Frontal cortex (tissue), 4 donors: ENCODE measurements at places on chromosomes 16 and 17.

GRCh38 chr17:75271233-75271954 is 363 bp upstream of the MIF4GD start:
- DNase-seq = peak; percentile 97

DNA sequence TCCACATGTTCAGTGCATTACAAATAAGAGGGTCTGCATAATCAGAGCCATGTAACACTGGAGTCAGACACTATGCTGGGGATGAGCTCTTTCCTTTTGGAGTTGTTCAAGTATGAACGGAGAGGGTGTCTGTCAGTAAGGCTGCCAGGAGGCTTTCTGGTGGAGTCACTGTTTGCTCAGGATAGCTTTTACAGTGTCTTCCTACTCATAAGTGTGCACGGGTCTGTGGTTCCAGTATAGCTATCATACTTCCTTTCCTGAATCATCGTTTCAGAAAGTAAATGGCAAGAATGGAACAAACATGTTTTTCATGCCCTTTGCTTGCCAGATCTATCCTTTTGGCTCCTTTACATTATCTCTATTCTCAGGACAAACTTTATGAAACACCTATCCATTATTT is 152.7 kb upstream of the CDH11 start:
- no peak for DNase-seq

DNA sequence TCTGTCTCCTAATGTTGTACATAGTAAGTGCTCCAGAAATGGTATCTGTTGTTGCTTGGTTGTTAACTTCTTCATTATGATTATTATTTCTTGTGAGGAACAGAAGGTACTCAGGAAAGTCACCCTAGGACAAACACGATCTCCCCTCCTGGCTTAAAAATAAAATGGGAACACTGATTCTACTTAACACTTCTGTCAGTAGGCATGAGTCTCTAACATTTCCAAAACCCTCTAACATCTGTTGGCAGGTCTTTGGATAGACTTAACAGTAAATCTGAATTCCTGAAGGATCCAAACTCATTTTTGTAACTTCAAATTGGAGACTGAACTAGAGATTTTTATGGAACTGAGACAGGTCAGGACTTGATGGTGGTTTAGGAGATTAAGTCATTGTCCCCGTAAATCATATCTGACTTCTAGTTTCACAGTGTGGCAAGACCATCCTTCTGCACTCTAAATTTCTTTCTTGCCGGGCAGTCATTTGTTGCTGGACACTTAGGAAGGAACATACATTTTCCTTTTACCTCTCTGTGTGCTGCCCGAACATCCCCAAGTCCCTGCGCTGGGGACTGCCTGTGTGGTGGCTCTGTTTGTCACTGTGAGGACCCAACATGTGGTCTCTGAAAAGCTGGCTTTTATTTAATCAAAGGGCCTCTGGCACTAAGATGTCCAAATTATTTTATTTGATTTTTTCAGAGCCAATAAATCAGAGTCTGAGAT is 149.9 kb downstream of the NPIPB5 start:
- no peak for DNase-seq

- DNase-seq = peak; percentile 77
Observed at GRCh38 chr17:8060274-8060673, 21.4 kb downstream of the ALOX15B start.

DNA sequence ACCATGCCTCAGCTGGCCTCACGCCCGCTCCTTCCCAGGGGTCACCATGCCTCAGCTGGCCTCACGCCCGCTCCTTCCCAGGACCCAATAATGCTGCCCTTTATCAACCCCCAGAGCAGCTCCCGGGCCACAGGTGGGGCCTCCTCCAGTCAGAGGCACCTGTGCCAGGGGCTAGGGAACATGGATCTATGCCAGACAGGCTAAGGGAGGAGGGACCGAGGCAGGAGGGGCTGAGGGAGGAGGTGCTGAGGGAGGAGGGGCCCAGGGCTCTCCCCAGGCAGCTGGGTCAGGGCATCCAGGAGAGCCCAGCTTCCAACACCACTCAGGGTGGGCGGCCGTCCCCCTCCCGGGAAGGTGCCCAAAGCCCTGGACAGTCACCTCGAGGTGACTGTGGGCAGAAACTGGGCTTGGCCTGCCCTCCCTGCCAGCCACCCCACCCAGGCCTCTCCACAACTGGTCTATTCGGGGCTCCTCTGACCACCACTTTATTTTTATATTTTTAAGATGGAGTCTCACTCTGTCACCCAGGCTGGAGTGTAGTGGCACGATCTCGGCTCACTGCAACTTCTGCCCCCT is 19.4 kb downstream of the UTS2R start:
- DNase-seq = no peak

DNA sequence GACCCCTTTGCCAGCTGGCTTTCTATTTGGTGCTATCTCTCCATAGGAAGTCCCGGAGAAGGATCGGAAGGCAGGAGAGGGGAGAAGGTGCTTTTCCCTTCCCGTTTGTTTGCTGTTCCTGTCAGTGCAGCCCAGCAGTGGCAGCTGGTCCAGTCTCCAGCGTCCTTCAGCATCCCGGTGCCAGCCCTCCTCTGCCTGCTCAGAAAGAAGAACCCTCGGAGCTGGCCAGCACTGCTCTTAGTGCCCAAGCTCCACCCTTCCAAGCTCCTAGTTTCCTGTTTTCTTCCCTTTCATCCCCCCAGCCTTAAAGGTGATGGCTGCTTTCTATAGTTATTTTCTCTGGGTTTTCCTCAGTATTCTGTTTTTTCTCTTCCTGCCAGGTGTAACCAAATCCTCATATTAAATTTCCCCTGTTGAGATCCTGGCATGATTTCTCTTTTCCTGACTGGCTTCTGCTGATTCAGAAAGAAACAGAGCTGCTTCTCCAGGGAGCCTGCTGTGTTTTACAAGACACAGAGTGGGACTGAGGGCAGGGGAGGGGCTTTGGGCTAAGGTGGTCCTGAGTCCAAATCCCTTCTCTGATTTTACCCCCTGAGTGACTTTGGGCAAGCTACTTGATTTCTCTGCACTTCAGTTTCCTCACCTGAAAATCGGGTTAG is 186.8 kb downstream of the COPRS start:
- DNase-seq = no peak

DNA sequence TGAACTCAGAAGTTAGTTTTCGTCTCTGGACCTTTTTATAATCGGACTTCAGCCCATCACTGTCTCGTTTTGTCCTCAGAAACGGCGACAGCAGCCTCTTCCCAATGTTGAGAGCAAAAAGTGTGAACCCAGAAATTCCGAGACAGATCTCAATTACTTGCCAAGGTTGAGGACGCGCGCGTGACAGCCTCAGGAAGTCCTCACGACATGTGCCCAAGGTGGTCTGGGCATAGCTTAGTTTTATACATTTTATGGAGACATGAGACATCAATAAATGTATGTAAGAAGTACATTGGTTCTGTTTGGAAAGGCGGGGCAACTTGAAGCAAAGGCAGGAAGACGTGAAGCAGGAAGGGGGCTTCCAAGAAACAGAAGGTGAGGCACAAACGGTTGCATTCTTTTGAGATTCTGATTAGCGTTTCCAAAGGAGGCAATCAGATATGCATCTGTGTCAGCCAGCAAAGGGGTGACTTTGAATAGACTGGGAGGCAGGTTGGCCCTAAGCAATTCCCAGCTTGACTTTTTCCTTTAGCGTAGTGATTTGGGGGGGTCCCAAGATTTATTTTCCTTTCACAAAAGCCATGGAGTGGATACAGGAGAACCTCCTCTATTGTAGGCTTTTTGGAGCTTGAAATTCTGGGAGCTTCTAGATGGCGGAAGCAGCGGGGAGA is 583 bp upstream of the ZNF747 start:
- DNase-seq = no peak

DNA sequence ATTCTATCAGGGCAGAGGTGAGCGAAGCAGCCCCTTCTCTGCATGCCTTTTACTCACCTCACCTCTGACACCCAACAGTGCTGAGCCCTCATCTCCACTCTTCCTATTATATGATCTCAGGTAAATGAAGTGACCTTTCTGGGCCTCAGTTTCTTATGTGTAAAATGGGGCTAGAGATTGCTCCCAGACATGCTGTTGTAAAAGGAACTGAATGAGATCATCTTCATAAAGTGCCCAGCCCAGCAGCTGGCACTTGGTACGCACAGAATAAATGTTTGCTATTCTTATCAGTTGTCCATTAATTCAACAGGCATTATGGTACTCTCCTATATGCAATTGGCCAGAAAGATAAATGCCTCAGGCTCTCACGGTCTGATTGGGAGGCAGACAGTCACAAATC is 4.5 kb upstream of the GALK1 start:
- DNase-seq = no peak

DNA sequence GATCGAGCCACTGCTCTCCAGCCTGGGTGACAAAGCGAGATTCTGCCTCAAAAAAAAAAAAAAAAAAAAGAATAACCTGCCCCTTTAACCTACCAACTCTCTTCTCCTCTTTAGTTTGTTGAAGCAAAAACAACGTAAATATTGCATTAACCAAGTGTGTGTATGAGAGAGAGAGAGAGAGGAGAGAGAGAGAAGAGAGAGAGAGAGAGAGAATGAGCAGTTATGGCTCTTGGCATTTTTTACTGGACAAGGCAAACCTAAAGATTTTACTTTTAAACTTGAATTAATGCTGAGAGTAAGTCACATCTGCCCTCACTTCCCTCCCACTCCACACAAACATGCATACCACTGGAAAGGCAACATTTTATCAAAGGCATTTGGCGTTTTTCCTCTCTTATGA is 3.0 kb upstream of the SLFN5 start:
- DNase-seq = no peak

GRCh38 chr16:48537275-48537674 is 72.7 kb downstream of the N4BP1 start:
- no peak for DNase-seq

DNA sequence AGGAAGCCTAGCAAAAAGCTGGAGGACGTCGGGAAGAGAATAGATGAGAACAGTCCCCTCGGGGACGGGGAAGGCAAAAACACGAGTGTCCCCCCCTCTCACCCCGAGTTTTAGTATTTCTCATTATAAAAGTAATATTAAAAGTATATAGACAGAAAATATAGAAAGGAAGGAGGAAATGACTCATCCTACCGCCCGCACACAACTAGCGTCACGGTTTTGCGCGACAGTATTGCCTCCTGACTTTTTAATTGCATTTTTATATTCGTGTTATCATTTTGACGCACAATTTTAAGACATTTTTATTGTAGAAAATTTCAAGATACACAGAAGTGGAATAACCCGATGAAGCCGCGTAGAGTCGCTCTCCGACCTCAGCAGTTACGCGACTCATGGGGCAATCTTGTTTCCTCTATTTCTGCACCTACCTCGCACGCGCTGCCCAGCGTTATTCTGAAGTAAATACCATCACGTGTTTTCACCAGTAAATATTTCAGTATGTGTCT is 652 bp upstream of the SLC25A19 start:
- DNase-seq = no peak

DNA sequence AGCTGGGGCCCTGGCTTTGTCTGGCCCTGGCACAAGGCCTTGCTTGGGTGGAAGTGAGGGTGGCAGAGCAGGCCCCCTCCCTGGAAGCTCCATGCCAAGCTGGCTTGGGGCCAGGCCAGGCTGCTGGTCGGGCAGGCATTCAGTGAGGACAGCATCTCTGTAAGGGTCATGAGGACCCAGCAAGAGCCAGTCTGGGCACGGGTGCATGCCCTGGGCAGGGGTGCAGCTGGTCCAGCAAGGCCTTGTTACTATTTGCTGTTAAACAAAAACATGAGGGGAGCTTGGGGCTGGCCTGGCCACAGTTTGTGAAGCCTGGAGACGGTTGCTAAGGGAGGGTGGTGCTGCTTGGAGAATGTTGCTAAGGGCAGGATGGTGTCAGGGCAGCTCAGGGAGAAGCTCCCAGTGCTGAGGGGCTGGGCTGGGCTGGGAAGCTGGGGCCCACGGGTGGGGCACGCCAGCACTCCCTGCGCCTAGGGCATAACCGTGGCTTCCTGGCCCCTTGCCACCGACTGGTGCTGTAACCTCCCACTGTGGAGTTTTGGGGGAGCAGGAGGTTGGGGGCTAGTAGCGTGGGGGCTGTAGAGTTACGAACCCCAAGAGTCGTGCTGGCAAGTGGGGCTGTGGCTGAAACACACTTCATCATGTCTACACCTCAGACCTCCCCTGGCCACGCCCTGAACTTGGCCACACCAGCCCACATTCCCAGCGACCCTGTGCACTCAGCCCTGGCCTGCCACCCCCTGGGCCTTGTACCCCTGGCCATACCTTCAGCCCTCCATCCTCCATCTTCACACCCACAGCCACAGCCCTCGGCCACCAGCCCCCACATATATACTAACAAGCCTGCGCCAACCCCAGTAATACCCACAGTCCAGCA is 1.6 kb downstream of the TPPP3 start:
- DNase-seq = peak; percentile 61

- DNase-seq = peak; percentile 14
Observed at GRCh38 chr16:84178146-84178765, 8.6 kb downstream of the TAF1C start.

DNA sequence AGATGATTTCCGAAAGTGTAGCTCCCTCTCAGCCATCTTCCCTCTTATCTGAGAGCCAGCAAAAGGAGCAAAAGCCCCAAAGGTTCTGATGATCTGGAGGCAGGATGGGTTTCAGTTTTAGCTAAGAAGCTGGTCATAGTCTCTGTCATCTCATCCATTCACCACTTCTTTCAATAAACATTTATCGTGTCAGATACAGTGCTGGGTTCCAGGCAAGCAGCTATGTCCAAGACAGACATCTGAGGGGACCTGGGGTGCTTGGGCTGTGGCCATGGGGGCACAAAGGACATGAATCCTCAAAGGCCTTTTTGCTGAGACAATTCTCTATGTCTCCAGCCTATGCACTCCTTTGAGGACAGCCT is 1.0 kb upstream of the ETV4 start:
- no peak for DNase-seq

GRCh38 chr17:5118219-5118618 is 2.4 kb downstream of the USP6 start:
- no peak for DNase-seq

DNA sequence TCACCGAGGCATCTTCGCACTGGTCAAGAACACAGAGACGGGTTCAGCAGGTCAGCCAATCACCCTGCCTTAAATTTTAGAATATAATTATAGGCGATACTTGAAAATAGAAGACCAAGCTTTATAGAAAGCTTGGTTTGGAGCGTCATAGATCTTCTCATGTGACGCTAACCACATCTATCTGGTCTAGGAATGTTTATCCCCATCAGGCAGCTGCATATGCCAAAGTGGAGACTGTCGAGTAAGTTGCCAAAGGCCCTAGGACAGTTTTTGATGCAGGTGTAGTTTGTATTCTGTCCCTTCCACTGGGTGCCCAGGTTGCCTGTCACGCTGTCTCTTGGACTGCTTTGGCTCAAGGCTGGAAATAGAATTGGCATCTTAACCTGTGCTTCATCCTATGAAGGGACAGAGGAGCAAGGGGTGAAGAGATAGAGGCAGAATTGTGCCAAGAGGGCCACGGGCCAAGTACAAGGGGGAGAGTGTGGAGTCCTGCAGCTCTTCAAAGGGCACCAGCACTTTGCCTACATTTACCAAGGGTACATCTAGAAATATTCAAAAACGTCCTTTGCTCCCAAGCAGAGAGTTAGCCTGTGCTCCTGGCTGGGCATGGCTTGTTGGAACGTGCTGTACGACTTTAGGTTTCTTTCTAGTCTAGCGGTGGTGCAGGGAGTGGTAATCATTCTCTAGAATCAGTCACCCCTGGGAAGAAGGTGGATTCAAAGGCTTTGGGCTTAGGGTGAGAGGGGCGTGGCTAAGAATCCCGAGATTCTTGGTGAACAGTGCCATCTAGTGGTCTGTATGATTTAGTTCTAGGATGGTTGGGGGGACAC is 5.3 kb upstream of the WIPI1 start:
- DNase-seq = peak; percentile 35
